ENCODE measurements at places on chromosomes 3 and 15.

- DNase-seq: no peak
These were observed 60.6 kb downstream of the FGD5 start for GRCh38 chr3:14879211-14879874.

GRCh38 chr3:40477666-40478065 lies 744 bp downstream of the ZNF619 start:
- no peak for DNase-seq

DNA sequence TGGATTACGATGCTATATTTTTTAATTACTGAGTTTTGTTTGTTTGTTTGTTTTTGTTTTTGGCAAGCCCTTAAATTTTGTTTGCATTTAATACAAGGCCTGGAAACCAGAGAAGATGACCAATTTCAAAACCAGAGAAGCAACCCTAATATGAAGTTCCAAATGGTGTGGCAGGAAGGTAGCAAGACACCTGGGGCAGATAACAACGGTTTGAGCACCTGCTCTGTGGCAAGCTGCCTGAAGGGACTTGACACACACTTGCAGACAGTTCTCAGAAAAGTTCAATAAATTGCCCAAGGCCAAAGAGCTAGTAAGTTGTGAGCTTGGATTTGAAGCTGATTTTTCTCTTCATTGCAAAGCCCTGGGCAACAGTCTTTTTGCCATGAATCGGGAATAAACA lies 151.2 kb upstream of the UBE2E1 start:
- DNase-seq: no peak

GRCh38 chr3:168455814-168456213 lies 360.1 kb upstream of the GOLIM4 start:
- DNase-seq: no peak

DNA sequence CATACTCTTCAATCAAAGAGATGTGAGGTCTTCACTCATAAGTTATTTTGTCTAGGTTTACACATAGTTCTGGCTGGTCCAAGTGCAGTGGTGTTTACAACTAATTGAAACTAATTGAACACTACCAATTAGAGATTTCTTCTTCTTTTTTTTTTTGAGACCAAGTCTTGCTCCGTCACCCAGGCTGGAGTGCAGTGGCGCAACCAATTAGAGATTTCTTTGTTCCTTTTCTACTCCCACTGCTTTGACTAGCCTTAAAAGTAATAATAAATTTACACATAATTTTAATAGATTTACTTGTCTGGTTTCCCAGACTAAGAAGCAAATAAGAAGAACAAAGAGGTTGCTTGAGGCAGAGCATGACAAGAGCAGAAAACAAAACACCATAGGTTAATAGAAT lies 6.7 kb upstream of the DENND6A start:
- no peak for DNase-seq

DNA sequence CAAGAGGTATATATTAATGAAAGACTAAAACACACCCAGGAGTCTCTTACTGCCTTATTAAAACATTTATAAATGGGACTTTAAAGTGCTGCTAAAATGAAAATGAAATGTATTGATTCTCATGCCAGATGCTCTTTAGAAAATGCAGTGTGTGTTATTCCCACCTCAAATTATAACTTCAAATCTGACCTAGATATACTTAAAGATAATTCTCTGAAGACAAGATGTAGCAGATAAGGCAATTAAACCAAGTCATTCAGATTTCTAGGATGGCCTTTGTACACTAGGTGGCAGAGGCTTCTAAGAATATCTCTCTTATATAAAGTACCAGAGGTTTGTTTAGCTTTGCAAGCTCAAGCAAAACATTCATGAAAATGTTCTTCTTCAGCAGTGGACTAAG lies 26.9 kb upstream of the GOLGA8B start:
- DNase-seq: no peak

DNA sequence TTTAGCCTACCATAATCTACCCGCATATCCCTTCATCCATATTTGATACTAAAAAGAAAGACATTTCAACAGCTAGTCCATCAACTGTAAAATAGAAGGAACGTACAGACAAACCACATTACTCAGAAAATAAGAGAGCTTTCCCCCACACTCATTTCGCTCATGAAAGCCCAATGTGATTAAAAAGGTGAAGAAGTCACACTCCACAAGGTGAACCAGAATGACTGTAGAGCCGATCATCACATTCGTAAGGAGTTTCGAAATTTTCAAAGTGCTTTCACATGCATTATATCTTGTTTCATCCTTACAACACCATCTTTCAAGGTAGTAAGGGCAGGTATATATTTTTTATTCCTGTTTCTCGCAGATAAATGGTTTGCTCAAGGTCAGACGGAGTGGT lies 225.3 kb downstream of the FOXP1 start:
- no peak for DNase-seq

- DNase-seq: no peak
These were observed 59.4 kb downstream of the TMEM44 start for GRCh38 chr3:194573680-194574437.

DNA sequence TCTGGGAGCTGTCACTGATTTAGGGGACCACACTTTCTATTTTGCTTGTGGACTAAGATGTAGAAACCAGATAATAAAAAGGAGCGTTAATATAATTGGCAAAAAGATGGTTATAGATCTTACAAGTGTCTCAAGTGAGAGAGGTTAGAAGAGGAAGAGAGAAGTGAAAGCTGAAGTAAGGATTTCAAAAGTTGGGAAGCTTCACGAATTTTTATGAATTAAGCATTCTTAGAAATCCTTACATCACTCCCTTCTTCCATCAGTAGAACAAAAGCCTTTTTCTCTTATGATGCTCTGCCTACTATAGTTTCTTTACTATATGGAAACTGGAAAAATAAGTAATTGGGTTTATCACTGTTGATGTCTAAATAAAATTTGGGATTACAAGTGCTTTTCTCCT lies 146.5 kb downstream of the FNDC3B start:
- no peak for DNase-seq

- DNase-seq: no peak
These were observed 11.0 kb downstream of the EXOG start for GRCh38 chr3:38507120-38507519.

DNA sequence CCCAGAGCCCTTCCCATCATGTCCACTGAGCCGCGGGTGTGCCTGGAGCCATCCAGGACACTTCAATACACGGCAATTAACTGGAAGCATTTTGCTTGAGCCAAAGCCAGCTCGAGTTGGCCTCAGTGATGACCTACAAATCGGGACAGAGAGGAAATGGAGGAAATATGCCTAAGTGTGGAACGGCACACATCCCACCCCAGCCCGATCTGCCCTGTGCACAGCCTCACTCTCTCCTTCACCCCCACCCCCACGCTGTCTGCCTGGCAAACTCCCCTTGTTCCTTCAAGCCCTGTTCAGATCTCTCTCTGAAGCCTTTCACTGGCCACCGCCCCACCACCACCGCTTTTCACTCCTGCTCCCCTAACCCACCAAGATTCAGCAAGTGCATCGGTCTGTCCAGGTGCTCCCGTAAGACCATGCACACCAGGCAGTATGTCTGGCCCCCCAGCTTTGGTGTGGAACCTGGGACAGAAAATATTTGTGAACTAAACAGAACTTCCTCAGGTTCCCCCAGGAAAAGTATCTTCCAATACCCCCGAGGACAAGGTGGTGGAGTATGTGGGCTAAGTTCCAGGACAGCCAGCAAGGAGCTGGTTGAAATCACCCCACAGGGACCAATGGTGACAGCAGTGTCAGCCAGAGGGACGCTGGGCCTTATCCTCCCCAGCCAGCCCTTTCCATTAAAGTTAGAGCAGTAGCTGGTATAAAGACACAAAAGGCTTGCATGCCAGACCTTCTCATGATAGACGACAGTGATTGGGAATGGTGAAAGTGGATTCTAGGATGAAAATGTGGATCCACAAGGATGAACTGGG lies 83.7 kb downstream of the VGLL4 start:
- DNase-seq: no peak

DNA sequence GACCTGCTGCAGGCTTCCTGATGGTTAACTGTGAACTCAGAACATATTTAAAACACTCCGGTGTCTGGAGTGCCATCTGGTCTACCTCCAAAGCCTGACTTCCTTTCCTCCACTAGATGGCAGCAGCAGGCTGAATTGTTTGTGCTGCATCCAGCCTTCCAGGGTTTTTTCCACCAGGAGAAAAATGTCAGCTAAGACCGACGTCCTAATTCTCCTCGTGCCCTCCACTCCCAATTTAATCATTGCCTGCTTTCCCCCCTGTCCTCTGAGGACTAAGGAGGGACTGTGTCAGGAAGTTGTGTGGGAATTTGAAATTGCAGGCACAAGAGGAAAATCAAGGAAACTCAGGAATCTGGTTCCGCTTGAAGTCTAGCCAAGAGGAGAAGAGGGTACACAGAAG lies 165.2 kb upstream of the UMPS start:
- DNase-seq: peak; percentile 35

- DNase-seq: no peak
These were observed 276.5 kb downstream of the MAGI1 start for GRCh38 chr3:65762235-65762580.
